ENCODE measurements at places on chromosomes 7 and 10.
A peak's percentile ranks its signal among the peaks of the same experiment; 100 is the strongest.

GRCh38 chr10:46171661-46172060 is 115.1 kb upstream of the ANTXRL start:
- DNase-seq = no peak

GRCh38 chr10:104415526-104416165 is 62.0 kb downstream of the CFAP58 start:
- DNase-seq = no peak

DNA sequence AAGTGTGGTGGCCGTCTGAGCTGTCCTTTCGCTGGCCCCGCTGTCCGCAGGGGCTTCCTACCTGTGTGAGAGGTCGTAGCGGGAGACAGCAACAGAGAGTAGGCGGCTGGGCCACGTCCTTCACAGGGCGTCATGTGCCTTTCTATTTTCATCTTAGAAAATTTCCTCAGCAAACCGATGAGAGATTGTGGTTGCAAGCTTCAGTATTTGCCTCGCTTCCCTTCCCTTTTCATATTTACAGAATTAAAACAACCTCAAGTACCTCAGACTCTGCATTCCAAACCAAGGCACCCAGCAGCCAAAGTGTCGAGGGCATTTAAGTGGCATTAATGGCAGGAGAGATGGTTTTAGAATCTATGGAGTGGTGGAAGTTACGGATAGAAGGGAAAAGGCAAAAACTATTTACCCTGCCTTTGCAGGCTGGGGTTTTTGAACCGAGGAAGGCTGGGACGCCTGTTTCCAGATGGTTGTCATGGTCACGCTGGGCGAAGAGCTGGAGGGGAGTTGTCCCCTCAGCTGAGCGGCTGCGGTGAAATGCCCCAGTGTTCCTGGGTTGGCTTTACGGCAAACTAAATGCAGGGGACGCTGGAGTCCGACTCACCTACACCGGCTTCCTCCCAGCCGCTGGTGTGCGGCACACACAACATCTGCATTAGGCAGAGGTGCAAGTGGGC is 41.9 kb downstream of the WIPI2 start:
- DNase-seq = no peak

GRCh38 chr10:3002304-3002703 is 65.0 kb upstream of the PFKP start:
- DNase-seq = no peak

DNA sequence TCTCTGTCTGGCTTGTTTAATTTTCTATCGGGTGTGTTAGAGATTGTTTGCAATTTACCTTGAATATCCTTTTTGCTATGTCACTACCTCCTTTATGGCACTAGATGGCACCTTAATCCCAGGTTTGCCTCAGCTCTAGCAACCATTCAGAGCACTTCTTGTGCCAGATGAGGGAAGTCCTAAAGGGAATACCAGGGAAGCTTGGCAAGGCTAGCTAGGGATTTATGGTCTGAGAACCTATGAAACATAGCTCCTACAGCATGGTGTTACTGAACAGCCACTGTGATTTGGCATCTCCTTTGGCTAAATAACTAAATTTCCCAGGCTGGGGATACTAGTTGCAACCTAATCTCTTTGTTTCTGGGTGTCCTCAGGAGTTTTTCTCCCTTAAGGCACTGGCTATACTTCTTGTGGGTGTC is 69.0 kb upstream of the VOPP1 start:
- peak; percentile 9 for DNase-seq

DNA sequence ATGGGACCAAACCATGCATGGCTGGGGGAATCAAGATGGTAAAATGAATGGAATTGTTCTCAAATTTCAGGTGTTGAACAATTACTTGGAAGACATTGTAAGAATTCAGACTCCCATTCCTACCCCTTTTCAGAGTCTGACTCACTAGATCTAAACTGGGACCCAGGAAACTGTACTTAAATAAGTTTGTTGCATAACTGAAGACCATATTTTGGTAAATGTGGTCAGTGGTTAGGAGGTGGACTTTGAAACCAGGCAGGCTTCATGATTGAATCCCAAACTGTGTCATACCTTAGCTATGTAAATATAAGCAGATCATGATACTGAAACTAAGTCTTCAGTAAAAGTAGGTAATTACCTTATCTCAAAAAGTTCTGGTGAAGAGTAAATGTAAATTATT is 41.7 kb downstream of the ZWINT start:
- DNase-seq = no peak

DNA sequence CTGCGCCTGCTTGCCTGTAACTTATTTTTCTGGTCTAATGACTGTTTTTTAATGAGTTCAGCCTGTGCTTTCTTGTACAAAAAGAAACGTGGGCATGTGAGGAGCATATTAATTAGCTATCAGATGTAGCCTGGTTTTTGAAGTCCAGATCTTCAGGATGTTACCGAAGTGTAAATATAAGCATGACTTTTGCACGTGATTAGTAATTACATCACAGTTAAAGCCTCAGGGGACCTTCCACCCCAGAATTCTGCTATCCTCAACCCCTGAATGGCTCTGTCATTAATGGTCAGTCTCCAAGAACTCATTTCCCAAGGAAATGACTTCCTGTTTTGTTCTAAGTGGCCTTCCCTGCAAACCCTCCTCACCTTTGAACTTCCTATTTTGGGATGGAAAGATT is 2.1 kb upstream of the PRXL2A start:
- no peak for DNase-seq

DNA sequence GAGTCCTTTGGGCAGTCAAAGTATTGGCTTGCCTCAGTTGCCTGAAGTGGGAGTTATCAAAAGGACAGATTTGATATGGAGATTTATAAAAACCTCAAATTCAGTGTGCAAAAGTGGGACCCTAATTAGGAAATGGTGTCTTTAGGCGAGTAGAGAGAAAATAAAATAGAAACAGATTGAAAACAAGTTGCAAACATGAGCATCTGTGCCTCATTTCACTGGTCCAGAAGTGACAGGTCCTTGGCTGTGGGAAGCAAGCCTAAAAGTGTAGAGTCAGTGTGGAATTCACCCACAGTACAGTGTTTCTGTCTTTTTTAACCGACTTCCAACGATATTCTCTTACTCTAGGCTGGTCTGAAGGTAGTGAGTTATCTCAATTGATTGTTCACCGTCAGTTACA is 51.2 kb downstream of the ST8SIA6 start:
- no peak for DNase-seq

DNA sequence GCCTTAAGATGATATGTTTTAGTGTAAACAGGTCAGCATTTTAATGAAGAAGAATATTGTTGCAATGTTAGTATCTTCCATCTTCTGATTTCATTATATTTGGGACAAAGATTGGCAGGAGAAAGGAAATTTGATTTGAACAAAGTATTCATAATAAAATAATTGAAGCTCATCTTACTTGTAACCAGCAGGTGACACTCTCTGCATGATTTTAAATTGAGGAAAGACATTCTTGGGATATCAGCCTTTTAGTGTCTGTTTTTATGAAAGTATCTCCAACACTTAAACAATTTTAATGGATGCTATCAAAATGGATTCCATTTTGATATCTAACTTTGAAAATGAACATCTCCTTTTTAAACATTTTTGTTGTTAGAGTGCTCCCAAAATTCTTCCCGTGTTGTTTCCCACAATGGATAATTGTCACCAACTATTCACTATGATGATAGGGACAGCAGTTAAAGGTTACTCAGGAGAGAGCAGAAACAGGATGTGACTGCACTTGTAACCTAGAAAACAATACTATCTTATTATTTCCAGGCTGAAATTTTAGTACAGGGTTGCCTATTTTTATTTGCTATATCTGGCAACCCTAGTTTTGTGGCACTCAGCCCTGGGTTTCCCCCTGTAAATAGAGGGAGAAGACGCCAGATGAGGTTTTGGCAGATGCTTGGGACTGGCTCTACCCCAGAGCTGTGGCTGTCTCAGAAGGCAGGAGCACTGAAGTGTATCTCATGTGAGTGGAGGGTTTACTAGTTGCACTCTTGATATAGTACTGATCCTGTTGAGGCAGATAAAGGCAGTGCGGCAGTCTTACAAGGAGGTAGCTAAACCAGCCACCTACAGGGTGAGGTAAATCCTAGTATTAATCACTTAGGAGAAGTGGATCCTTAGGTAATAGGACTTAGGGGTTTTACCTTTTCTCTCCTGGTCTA is 31.0 kb upstream of the ABCB4 start:
- no peak for DNase-seq
